ENCODE measurements at places on chromosomes 6 and 20.

- no peak for DNase-seq
Measured at GRCh38 chr6:148677594-148678476, 69.0 kb upstream of the UST start.

DNA sequence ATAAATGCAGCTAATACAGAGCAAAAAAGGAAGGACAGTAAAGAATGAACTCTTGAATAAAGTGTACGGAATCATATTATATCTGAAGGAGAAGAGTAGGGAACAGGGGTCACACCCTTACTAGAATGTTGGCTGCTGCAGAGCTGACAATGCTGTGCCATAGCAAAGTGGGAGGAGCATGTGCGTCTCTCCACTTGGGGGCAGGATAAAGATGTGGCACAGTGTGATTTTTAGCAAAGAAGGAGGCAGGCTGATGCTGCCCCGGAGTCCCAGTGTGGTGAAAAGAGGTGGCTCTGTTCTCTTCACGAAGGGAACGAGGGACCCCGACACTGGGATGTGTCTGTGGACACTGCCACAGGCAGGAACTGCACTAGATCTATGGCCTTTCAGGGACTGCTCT lies 67.5 kb downstream of the INSM1 start:
- DNase-seq, result no peak

DNA sequence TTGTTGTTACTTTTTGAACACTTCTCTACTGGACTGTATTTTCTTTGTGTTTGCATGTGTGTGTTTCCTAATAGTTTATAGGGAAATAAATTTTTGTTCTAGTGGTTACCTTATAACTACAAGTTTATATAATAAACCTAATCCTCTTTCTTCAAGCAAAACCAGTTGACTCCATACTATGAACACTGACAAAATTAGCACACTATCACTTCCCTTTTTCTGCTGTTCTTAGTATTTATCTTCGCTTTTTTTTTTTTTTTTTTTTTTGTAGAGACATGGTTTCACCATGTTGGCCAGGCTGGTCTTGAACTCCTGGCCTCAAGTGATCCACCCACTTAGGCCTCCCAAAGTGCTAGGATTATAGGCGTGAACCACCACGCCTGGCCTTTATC lies 25.0 kb upstream of the C6orf62 start:
- no peak for DNase-seq

DNA sequence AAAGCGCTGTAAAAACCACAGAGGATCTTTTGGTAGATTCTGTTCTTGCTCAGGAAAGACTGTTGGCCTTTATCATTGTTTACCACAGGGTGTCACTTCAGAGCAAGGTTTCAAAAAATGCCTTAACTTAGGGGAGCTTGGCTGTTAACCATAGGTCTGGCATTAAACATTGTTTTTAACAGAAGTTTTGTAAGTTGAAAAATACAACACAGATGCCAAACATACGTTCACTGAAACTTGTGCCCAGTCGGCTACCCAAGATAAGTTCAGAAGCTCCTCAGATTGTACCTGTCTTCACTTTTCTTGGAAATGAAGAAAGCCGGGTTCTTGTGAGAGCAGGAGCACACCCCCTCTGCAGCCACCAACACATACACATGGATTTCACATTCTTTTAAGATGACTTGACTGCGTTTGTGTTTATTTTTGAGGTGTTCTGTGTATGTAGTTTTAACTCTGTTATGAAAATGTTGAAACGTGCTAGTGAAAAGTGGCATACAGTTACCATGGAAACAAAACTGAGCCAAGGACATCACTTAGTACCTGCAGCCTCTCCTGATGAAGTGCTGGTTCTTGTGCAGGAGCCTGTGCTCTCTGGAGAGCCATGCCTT lies 64.9 kb downstream of the SYCP2L start:
- peak; percentile 49 for DNase-seq

GRCh38 chr6:13492357-13492756 lies 5.0 kb upstream of the GFOD1 start:
- DNase-seq, result no peak

DNA sequence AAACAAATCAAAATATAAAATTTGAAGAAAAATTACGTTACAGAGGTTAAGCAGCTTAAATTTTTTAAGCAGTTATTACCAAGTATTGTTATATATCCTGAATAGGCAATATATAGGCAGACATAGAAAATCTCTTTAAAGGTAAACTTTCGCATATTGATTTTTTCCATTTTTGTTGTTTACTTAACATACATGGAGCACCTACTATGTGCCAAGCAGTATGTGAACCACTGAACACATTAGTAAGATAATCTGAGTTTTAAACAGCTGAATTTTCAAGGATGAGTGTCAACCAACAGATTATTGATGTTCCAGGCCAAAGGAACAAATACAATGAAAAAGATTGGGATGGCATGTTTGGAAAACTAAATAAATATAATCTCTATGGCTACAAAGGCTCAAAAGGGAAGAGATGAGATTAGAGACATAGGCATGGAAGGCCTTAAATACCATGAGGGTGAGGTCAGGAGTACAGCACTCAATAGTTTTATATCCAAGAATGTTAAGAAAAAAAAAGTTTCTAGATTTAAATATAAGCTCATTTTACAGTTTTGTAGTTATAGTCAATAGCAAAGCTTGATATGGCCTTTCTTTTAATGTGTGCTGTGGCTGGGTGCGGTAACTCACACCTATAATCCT lies 277.5 kb downstream of the PTPRK start:
- DNase-seq, result no peak

- no peak for DNase-seq
Measured at GRCh38 chr20:35144694-35145093, 2.4 kb downstream of the EDEM2 start.

- no peak for DNase-seq
Measured at GRCh38 chr20:32563311-32564272, 21.5 kb downstream of the NOL4L start.

GRCh38 chr6:56652231-56652630 lies 9.5 kb upstream of the DST start:
- DNase-seq, result no peak

DNA sequence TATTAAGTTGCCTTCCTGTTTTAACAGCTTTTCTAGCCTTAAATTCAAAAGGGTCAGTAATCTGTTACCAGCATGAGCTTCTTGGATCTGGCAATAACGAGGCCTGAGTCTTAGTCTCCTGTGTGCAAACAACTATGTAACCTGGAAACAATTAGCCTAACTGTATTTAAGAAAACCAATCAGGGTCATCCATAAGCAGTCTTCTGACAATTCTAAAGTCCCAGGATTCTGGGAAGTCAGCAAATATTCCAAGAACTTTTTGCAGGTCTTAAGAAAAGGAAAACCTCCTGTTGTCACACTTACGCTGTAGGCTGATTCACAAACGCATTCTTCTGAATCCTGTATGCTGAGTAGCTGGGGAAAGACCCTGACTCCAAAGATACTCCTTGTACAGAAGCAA lies 90.4 kb downstream of the COL12A1 start:
- DNase-seq, result no peak

DNA sequence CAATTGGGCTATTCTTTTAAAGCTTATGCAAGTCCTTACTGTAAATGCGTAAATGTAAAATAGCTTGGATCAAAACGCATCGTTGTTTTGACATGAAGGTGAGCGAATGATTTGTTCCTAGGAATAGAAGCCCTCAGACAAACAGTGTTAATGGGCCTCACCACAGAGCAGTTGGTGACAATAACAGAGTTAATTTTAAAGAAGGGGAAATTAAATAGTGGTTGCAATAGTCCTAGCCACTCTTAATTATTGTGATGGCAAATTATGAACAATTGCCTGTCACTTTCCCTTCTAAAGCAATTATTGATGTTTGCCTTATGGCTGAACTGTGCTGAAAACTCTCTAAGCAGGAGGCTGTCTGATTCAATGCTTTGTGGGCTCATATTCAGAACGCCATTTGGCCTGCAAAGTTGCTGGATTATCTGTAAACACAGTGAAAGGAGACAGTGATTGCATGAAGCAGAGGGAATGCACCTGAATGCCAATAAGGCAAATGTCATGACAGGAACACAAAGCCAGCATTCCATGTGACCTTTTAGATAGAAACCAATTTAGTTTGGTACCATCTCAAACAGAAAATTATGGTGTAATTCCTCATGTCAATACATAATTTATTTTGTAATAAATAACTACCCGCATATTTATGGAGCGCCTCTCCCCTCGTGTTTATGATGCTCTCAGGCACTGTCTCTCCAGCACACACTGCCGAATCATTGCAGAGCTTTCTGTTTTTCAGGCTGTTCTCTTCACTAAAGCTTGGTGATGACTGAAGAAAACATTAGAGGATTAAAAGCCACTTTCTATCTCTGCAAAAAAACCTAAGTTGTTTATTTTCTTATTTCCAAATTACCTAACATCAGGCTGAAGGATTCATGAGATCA lies 387.5 kb downstream of the HACE1 start:
- no peak for DNase-seq

GRCh38 chr20:45320948-45321595 lies 13.0 kb upstream of the MATN4 start:
- DNase-seq, result no peak

DNA sequence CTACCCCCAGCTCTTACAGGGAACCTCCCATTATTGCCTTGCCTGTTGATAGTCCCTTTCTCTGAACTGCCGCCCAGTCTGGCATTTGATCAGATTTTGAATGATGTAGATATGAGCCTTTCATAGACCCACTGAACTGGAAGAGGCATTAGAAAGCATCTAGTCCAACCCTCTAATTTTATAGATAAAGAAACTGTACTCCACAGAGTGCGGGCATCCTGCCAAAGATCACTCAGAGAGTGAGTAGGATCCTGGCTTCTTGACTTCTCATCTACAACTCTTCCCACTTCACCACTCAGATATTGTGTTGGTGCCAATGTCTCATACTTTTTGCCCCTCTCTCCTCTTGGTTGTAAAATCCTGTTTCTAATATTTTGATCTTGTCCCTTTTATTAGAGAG lies 179.2 kb upstream of the BMP2 start:
- DNase-seq, result no peak

DNA sequence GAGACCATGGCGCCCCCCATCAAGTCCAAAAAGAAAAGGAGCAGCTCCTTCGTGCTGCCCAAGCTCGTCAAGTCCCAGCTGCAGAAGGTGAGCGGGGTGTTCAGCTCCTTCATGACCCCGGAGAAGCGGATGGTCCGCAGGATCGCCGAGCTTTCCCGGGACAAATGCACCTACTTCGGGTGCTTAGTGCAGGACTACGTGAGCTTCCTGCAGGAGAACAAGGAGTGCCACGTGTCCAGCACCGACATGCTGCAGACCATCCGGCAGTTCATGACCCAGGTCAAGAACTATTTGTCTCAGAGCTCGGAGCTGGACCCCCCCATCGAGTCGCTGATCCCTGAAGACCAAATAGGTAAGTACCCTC lies 41.7 kb upstream of the NAA20 start:
- DNase-seq, result peak; percentile 47

DNA sequence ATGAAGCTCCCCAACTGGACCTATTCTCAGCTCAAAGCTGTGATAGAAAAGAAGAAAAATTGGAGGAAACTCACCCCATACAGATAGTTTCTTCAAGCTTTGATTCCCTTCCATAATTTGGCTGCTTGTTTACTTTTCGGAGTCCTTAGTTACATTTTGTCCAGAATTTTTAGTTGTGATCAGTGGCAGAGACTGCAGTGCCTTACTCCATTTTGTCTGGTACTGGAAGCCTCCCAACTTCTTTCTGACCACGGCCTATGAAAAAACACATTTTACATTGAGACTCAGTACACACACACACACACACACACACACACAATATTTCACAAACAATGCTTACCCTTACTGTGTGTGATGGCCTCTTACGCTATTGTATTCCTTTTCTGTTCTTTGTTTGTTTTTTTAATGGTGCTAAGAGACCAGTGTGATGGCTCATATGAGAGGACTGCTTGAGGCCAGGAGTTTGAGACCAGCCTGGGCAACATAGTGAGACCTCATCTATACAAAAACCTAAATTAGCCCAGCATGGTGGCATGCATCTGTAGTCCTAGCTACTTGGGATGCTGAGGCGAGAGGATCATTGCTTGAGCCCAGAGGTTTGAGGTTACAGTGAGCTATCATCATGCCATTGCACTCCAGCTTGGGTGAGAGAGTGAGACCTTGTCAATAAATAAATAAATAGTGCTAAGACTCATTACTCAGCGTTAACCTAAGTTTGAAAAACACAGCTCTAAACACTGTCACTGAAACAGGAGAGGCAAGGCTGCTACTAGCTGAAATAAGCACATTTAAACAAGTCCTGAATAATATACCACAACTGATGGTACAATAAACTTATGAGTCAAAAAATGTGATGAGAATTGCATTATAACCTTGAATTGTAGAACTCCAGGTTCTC lies 13.8 kb upstream of the RNF8 start:
- no peak for DNase-seq

DNA sequence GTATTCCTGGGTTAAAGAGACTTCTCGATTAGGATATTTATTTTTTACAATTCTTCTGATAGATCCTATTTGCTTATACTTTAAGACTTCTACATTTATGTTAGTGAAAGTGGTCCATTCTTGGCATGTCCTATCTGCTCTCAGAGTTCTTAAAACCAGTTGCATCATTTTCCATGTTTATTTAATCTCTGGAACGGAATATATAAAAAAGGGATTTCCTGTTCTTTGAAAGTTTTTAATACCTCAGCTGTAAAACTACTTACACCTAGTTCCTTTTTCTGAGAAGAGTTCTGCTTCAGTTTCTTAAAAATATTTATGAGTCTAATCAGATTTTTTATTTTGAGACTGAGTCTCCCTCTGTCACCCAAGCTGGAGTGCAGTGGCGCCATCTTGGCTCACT lies 18.0 kb upstream of the MYL9 start:
- no peak for DNase-seq

- DNase-seq, result no peak
Measured at GRCh38 chr6:47130086-47130485, 88.0 kb upstream of the ADGRF1 start.

GRCh38 chr20:37972256-37973058 lies 60.8 kb downstream of the TTI1 start:
- no peak for DNase-seq

GRCh38 chr6:36608788-36609563 lies 14.8 kb downstream of the SRSF3 start:
- peak; percentile 29 for DNase-seq

- no peak for DNase-seq
Measured at GRCh38 chr6:124823240-124824111, 138.8 kb upstream of the RNF217 start.

- no peak for DNase-seq
Measured at GRCh38 chr20:6784210-6784631, 16.7 kb downstream of the BMP2 start.

DNA sequence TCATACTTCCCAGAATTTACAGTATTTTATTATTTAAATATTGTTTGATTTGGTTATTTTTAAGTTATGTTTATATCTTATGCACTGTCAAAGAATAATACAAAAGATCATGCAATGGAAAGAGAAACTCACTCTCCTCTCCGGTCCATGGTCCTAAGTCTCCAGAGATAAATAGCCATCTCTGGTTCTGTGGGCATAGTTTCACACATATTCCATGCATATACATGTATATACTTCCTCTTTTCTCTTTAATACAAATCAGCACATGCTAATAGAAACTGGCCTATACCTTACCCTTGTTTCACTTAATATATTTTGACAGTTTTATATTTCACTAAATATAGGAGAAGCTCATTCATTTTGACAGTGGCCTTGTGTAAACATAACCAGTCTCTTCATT lies 901.7 kb upstream of the CITED2 start:
- DNase-seq, result no peak

Data from Caco-2 (cell line).